ENCODE measurements at places on chromosomes 4 and X.

DNA sequence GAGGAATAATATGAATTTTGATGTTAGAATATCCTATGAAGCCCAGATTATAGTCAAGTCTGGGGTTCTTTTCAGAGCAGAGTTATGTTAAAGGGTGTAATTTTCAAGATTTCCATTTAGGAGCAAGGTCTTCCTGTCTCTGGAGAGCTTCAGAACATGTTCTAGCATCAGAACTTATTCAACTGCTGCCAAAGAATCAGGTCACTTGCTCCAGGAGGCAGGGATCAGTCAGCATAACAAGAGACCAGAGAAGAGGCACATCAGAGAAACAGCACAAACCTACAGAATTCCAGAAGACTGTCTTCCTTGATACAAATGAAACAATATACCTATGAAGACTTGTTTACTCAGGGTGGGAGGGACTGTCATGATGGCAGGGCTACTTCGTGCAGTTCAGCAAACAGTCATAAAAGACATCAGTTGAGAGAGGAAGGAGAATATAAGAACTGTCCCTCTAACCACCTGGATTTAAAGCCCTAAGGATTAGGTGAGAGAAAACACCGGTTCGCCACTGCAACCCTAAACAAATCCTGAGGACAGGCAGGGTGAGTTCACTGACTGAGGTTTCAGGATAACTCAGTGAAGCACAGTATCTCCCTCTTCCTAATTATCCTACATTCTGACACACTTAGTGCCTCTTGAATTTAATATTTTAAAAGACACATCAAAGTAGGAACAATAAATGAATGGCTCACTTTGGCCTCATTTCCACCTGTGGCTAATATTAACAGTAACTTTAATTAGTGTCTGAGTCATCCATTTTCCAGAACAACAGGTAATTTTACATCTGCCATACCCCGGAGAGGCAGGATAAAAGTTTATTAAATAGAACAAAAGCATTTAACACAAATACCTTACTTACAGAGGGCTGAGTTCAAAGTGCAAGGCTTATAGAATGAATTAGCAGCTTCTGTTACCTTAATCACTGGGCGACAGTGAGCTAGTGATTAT, 93.0 kb downstream of the HDAC8 start:
- DNase-seq, result no peak

DNA sequence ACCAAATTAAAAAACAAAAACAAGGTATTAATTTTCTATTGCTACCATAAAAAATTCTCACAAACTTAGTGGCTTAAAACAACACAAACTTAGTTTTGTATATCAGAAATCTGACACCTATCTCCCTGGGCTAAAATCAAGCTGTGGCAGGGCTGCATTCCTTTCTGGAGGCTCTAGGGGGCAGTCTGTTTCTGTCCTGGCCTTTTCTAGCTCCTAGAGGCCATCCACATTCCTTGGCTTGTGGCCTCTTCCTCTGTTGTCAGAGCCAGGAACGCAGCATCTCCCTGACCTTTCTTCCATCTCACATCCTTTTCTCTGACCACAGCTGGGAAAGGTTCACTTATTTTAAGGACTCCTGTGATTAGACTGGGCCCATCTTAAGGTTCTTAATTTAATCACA, 38.9 kb upstream of the TLR2 start:
- DNase-seq, result no peak

DNA sequence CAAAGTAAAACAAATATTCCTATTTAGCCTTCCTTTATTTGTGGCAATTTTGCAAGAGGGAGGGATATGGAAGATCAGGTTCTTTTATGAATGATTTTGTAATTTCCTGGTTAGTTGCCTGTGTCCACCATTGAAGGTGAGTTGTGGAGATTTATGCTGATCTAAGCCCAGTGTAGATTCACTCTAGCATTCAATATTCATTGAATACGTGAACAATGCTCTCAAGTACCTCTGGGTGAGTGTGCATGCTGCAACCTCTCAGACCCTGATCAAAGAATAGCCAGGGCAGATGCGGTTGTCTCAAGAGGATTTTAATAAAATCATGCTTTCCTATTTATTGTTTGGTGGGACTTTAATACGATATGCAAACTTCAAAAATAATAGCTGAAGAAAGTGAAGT, 628.4 kb downstream of the SPRY1 start:
- DNase-seq, result no peak

- DNase-seq, result no peak
Observed at GRCh38 chr4:28702571-28702970, 1841.9 kb downstream of the STIM2 start.

DNA sequence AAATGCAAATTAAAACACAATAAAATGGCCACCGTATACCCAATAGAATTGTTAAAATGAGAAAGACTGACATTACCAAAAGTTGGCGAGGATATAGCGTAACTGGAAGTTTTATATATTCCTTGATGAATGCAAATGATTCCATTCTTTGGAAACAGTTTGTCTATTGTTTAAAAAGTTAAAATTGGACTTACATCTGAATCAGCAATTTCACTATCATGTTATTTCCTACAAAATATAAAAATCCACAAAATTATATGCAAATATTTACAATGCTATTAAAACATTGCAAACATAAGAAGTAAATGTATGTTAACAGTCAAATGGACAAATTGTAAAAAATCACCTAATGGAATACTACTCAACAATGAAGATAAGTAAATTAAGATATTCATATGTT, 852.2 kb upstream of the NDST4 start:
- no peak for DNase-seq

DNA sequence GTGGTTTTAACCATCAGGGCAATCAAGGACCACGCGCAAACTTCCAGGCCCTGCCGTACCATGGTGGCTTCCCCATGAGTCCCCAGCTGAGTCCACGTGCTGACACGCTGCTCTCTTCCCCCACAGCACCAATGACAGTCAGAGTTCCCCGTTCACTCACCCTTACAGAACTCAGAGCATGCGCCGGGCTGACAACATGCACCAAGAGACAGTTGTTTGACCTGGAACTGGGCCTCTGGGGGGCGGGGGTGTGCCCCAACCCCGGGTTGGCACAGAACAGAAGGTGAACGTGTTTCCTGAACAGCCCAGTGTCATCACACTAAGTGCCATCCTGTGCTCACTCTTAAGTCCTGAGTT, 29.4 kb downstream of the IRF2 start:
- no peak for DNase-seq

DNA sequence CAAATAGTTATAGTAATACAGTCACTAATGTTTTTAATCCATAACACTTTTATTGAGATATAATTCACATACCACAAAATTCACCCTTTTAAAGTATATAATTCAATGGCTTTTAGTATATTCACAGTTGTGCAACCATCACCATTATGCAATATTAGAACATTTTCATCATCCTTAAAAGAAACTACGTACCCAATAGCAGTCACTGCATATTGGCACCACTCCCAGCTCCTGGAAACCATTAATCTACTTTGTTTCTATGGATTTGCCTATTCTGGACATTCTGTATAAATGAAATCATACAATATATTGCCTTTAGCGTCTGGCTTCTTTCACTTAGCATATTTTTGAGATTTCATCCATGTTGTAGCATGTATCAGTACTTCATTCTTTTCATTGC, 99.3 kb downstream of the AMMECR1 start:
- DNase-seq, result no peak

DNA sequence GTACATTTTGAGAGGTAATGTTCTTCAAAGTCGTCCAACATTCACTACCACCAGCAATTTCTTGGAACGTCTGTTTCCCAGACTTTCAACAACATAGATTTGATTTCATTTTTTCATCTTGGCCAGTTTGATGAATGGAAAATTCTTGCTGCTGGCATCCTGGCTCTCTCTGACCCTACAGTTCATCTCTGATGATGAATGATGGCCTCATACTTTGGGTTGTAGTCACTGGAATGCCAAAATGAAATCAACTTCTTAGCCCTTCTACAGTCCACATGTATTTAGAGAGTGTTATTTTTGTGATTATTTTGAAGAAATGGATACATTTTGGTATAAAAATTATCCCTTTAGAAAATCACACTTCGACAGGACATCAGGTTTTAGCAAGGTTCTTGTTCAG, 8.8 kb downstream of the CHST7 start:
- DNase-seq, result no peak

GRCh38 chr4:120085705-120086104, 19.1 kb upstream of the MAD2L1 start:
- DNase-seq, result no peak

DNA sequence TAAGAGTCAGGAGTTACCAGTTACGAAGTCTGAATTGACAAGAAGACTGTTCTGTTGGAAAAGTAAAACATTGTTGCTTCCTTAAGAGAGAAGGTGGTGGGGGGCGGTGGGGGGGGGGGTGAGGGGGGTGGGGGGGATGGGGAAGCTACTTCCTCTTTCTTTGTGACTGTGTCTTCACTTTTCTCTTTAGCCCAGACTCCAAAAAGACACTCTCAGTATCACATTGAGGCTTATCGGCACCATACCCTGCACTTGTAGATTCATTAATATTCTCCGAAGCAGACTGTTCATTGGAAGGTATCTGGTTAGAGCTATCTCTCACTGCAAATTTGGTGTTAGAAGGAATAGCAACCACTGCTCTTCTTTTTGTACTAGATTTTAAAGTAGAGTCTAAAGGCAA, 94.5 kb upstream of the IL13RA1 start:
- no peak for DNase-seq

- DNase-seq, result no peak
Observed at GRCh38 chr4:80989921-80990544, 40.5 kb upstream of the BMP3 start.

- DNase-seq, result no peak
Observed at GRCh38 chrX:70301716-70302115, 11.8 kb downstream of the KIF4A start.

DNA sequence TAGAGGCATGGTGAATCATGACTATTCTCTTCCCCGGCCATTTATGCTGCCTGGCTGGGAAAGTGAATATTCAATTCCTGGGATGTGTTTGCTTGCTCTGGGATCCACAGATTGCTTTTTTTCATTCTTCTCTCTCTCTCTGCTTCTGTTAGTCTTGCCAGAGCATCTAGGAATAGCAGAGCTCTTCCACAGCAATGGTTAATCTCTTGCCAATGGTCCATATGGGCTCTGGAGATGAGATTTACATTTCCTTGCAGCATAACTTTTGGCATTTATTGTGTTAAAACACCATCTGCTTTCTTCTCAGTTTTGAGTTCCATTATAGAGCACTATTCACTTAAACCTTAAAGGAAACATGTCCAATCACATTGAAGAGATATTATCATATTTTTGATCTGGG, 59.2 kb upstream of the GUCY1A1 start:
- no peak for DNase-seq

DNA sequence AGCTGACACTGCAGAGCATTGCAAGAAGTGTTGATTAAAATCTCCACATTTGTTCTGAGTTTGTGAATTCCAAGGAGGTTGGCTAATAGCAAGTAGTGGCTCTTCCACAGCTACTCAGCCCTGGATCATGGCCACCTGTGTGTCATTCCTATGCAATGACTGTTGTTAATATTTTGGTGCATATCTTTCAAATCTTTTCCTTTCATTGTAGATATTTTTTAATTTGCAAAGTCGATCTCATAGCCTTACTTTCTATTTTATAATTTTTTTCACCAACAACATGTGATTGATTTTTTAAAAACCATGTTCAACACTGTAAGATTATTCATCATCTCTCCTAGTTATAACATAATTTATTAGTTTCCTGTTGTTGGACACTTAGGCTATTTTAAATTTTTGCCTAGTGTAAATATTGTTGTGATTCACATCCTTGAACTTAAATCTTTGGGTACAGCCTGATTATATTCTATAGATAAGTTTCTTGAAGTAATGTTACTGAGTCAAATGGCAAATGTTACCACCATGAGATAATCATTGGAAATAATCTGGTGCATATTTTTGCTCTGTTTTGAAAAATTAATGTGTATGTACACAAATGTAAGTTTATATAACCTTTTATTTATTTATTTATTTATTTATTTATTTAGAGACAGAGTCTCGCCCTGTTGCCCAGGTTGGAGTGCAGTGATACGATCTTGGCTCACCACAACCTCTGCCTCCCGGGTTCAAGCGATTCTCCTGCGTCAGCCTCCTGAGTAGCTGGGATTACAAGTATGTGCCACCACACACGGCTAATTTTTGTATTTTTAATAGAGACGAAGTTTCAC, 17.1 kb upstream of the ARHGAP10 start:
- DNase-seq, result no peak

- DNase-seq, result no peak
Observed at GRCh38 chrX:646796-647195, 16.2 kb downstream of the SHOX start.

- DNase-seq, result no peak
Observed at GRCh38 chrX:119802546-119802945, 11.1 kb upstream of the RPL39 start.

DNA sequence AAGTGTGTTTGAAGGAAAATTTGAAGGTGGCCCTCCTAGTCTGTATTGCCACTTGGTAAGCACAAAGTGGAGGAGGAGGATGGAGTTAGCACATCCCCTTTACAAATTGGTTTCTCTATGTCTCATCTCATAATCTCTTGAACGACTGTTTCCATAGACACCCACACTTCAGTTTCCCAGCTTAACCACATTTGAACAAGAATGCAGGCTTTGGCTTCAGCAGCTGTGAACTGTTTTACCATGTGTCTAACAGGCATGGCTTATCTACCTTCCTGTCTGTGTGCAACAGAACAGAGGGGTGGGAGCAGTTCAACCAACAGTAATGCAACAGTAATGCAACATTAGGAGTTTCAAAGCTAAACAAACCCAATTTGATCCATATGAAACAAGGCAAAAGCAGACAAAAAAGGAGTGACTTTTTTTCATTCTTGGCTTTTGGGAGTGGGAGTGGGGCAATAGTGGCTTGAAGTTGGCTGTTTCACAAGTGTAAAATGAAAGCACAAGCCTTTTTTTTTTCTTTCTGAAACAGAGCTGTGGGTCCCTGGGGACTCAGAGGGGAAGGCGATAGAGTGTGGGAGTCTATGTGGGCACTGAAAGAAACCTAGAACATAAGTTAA, 108.0 kb downstream of the ITM2A start:
- peak; percentile 5 for DNase-seq

- DNase-seq, result no peak
Observed at GRCh38 chrX:119391279-119391678, 7.9 kb upstream of the SLC25A43 start.
